Trophoblast cell (in vitro differentiated cells and primary cell): ENCODE measurements at places on chromosomes 5 and 9.

DNA sequence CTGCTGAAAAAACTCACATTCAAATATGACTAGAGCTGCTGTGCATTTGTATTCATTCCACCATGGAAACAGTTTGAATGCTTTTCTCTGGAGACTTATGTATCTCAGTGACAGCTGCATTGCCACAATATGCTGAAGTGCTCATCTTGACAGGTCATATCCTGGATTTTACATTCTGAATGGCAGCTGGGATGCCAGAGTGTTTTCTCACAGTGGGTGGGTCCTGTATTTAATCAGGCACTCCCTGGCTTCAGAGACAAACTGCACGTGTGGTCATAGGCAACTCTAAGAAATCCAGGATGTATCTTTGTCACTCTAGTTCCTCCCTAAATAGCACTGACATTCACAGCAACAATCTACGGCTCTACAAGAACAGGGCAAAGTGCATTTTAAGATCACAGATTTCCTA lies 75.6 kb downstream of the ST8SIA4 start:
- DNase-seq: peak; percentile 67

DNA sequence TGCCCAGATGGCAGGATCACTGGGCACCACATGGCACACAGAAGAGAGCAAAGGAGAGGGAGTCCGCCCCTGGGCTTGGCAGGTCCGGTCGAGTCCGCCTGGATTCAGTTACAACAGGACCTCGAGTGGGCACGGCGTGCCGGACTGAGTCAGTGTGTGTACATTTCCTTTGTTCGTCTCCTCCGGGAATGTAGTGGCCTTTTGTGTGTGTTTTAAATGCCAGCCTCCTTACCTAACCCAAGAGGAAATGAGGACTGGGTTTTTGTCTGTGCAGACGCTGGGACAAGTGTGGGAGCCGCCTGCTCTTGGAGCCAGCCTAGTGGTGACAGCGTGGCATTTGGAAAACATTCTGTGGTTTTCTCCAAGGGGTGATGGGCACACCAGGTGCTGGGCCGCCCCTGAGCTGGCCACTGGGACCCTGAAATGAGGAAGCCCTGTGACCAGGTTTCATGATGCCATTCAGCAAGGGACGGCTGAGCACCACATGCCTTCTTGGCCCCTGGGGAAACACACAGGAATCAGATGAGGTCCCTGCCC lies 9.6 kb downstream of the NEK6 start:
- no peak for DNase-seq

- no peak for DNase-seq
These were observed 67.4 kb downstream of the MRPS27 start for GRCh38 chr5:72252574-72253155.

DNA sequence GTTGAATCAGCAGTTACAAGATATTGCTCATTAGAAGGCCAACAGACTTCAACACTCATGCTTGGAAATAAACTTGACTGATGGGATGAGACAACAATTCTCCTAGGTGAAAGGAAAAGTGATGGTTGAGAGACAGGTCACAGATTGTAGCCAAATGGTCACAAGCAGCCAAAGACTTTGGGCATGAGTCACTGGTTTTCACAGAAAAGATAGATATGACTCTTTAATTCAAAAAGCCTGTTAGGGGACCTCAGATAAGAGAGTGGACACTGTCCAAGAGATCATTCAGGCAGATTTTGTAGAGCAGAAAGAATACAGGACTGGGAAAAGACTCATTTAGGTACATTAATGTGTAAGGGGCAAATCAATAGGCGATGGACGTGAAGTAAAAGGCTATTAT lies 982.5 kb downstream of the MAT2B start:
- DNase-seq: peak; percentile 4

GRCh38 chr9:130285271-130285670 lies 19.7 kb downstream of the HMCN2 start:
- DNase-seq: no peak

DNA sequence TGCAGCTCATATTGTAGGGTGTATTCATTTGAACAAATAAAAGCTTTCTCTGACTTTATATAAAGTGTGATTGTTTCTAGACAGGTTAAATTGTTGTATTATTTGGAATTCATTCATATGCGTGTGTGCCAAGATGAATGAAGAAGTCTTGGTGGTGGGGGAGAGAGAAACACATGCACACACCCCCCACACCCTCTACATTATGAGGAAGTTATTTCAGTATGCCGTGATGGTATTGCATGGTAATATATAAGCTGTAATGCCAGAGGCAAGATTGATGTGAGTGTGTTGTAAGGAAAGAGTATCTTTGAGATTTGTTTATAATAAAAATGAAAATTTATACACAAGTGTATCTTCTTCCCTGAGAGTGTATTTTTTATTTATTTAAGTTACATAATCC lies 71.0 kb downstream of the IPO11 start:
- DNase-seq: no peak

GRCh38 chr9:95327239-95327865 lies 9.8 kb upstream of the FANCC start:
- no peak for DNase-seq

DNA sequence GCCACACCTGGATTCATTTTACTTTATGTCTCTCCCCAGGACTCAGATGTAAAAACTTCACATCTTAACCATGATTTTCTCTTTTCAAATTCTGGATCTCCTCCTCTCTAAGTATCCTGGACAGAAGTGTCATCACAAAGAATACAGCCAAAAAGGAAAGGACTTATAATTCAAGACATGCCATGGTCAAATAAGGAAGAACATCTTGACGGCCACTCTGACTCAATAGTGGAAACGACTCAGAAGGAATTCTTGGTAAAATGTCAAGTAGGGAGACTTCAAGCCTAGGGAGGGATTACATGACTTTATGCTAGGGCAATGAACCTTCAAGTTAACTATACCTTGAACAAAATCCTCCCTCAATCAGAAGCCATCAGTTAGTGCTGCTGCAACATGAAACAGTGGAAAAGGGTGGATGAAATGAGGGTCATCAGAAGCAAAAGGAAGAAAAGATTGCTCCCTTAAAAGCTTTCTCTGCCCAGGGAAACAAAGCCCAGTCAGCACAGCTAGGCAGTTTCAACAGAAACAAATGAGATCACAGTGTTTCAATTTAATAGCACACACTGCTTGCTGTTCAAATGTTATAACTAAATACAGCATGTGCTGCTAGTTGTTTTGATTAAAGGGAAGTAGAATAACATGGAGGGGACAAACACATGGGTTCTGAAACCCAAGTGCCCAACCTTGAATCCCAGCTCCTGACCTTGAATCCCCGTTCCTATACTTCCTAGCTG lies 101.4 kb downstream of the LPAR1 start:
- DNase-seq: no peak

GRCh38 chr9:27212621-27213020 lies 84.3 kb downstream of the EQTN start:
- peak; percentile 94 for DNase-seq

DNA sequence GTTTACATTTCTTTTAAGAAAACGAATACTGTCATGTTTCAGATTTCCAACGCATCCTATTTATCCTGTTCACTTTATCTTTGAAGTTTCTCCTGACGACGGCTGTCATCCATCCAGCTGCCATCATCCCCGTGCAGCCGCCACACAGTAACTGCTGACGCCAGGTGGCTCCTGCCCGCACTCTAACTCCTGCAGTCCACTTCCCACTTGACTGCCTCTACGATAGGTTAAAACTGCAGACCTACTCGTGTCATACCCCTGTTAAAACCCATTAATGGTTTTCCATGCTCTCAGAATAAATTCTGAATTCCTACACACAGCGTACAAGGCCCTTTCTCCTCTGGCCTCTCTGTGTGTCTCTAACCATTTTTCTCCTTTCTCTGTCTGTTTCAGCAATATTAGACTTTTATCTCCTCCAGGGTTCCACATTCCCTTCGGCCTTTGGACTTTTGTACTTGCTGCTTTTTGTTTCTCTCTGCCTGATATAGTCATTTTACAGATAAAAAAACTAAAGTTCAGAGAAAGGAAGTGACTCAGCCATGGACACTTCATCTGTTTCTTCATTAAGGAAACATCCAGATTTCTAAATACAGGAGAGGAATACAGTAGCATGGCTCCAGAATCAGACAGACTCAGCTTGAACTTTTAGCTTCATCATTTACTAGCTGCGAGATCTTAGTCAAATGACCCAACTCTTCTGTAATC lies 84.9 kb downstream of the ADAMTS12 start:
- DNase-seq: no peak

DNA sequence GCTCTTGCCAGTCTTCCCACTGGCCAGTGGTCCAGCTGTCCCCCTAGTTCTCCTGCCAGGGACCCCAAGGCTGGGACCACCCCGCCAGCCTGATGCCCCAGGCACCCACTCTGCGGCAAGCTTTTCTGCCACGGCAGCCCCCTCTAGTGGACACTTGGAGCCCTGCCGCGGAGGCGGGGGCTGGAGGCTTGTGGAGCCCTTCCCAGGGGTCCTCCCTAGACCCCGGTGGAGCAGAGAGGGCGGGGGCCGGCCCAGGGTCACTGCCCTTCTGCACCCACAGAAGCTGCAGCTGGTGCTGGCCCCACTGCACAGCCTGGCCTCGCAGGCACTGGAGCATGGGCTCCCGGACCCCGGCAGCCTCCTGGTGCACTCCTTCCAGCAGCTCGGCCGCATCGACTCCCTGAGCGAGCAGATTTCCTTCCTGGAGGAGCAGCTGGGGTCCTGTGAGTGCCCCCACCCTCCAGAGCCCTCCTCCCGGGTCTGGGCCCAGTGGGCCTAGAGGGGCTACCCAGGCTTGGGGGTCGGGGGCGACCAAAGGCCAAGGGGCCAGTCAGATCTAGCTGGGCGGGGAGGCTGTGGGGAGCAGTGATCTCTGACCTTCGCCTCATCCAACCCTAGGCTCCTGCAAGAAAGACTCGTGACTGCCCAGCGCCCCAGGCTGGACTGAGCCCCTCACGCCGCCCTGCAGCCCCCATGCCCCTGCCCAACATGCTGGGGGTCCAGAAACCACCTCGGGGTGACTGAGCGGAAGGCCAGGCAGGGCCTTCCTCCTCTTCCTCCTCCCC lies 9.1 kb downstream of the EGFL7 start:
- no peak for DNase-seq

DNA sequence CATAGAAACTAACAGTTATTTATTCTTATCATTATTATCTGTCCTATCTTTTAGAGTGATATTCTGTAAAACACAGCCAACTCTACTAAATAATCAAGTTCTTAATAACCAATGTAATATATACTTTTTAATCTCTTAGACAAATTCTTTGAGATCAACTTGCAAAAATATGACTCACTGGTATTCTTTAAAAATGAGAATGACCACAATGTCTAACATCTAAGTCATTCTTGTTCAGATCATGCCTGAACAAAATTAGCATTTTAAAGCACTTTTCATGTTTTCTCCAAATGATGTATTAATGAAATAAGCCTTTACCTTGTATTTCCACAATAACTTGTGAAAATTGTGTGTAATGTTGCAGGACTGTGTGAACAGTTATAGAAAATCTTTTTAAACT lies 356.9 kb upstream of the RGMB start:
- peak; percentile 41 for DNase-seq

GRCh38 chr9:129525656-129526196 lies 95.2 kb downstream of the C9orf50 start:
- no peak for DNase-seq

DNA sequence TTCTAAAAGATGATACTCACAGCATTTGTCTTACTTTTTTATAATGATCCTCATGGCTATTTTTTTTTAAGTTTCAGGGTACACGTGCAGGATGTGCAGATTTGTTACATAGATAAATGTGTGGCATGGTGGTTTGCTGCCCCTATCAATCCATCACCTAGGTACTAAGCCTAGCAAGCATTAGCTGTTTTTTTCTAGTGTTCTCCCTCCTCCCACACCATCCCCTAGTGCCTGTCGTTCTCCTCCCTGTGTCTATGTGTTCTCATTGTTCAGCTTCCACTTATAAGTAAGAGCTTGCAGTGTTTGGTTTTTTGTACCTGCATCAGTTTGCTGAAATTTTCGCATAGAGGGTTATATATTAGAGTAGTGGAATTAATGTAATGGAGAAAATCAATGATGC lies 189.1 kb upstream of the CDH12 start:
- DNase-seq: no peak

GRCh38 chr5:3734632-3735031 lies 139.0 kb downstream of the IRX1 start:
- DNase-seq: no peak

DNA sequence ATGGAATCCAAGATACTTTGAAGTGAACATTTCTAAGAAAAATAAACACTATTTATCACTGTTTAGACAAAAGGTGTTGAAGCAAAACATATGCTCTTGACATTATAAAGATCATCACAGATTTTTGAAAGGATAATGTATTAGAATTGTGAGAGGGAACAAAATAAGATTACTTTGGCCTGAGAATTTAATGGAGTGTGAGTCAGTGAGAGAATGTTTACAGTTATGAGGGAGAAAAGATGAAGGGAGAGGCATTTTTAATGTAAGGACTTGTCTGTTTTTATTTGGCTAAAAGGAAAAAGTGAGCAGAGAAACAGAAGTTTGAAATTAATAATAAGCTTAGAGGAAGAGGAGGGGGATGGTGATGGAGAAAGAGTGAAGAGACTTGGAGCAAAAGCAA lies 1010.1 kb downstream of the EFNA5 start:
- DNase-seq: no peak

GRCh38 chr5:147361441-147362175 lies 126.8 kb downstream of the STK32A start:
- no peak for DNase-seq

GRCh38 chr5:170296036-170296934 lies 1.3 kb downstream of the LCP2 start:
- DNase-seq: no peak

DNA sequence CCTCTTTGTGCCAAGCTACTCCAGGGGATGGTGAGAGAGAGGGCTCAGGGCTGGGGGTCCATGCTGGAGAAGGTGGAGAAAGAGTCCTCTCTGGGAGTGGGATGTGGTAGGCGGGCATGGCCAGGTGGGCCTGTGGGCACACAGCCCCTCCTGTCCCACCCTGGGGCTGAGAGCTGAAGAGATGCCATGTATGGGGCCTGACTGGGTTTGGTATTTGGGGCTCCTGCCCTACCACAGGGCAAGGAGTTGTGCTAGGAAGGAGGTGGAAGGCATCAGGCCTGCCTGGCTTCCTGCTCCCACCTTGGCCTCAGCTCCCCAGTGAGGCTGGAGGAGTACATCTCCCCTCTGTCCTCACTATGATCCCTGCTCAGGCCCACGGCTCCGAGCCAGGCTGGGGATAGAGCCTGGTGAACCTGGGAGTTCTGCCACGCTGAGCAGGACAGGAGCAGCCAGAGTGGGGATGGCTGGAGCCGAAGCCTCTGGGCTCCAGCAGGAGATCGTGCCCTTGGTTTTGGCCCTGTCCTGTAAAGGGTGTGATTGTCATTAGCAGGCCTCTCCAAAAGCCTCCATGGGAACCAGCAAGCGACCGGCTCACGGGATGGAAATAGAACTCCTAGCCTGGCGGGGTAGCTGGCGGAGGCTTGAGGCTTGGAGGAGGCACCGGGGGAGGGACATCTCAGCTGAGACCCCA lies 75.5 kb downstream of the CACNA1B start:
- DNase-seq: no peak

GRCh38 chr9:114829574-114830440 lies 24.0 kb upstream of the TNFSF15 start:
- DNase-seq: no peak

DNA sequence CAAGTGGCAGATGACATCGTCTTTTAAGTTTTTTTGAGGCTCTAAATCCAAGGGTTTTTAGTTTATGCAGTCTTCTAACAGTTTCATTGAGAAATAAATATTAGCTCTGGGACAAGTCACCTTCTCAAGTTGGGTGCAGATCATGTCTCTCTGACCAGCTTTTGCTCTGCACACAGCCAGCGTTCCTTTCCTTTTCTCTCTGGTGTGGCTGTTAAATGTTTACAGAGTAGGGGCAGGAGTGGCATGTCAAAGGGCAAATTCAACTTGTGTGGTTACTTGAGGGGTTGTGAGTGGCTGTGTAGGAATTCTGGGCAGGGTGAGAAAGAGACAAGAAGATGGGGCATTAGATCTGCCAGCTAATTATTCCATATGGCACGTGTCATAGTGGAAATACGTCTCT lies 187.5 kb upstream of the HMHB1 start:
- no peak for DNase-seq
